Amniotic epithelial cell (primary cell): ENCODE measurements at places on chromosomes 12 and 14.

DNA sequence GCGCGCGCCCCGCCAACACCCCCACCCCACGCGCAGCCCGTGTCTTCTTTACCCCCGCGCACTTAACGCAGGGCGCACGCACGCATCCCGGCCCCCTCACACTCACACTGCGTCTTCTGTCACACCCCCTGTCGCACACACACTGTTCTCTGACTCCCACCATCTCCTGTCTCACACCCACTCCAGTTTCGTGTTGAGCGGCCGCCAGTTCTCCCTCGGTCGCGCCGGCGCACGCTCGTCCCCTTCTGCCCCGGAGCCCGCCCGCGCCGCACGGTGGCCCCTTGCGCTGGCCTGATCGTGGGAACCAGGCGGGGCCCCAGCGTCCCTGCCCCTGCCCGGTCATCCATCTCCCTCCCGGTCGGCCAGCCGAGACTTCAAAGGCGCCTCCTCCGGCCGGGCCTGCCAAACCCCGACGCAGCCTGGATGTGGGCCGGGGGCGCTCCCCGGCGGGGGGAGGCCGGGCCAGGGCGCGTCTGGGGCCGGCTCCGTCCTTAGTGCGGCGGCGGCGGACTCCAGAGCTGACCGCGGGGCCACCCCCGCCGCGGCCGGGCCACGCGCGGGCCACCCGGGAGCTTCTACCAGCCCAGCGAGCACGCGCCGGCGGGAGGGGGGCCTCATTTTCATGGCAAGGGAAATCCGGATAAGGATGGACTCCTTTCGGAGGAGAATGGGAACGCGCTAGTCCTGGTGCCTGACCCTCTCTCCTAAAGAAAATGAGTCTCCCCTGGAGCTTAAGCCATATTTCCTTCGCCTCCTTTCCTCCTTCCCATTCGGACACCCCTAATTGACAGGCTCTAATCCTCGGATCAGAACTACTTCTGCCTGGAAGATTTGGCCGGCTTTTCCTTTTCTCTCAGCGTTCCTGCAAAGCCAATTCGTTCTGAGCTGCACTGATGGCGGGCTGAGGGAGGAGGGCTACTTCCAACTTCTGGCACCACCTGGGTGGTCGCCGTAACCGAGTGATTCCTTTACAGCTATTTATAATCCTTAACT lies 82.0 kb upstream of the HMGA2 start:
- DNase-seq, result peak; percentile 9

GRCh38 chr12:15118955-15119354 lies 102.3 kb downstream of the RERG start:
- no peak for DNase-seq

DNA sequence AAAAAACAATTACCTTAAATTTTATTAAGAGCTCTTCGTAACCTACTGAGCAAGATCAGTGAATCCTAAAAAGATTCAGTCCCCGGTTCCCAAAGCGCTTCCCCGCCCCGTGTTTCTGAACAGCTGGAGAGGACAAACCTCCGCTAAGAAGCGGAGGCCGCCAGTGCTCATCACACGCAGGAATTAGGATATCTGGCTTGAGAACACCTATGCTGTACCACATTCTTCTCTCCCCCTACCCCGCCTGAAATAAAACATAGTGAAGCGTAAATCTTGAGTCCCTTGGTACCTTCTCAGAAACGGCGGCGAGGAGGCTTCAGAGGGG lies 774 bp upstream of the WDR20 start:
- DNase-seq, result no peak

GRCh38 chr14:42535397-42535796 lies 928.7 kb downstream of the LRFN5 start:
- DNase-seq, result no peak

DNA sequence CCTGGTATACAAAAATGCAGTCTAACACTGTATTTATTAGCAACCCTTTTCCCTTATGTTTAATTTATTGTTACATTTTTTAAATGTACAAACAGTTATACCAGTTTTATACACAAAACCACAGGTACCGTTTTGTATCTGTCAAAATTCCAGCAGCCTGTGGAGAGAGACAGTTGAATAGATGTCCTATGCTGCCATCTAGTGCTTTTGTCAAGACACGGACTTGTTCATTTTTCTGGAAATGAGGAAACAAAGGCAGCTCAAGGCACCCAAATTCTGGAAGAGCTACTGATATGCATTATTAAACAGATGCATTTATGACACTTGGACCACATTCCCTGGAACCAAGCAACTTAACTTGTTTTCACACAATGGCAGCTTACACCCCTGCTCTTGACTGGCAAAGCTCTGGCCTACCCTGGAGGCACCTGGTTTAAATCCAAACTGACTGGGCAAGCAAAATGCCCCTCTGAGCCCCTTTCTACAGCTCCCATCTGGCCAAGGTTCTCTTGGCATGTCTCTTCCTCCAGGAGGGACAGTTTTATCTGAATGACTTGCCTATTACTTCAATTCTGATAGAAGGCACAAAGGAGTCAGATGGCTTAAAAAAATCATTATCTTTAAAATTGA lies 286.9 kb upstream of the PRKD1 start:
- DNase-seq, result peak; percentile 82

- DNase-seq, result no peak
Observed at GRCh38 chr14:93033983-93034670, 81.6 kb downstream of the ITPK1 start.

- DNase-seq, result no peak
Observed at GRCh38 chr14:23080474-23080873, 14.5 kb downstream of the ACIN1 start.

GRCh38 chr14:103528146-103528586 lies 830 bp upstream of the TRMT61A start:
- no peak for DNase-seq

DNA sequence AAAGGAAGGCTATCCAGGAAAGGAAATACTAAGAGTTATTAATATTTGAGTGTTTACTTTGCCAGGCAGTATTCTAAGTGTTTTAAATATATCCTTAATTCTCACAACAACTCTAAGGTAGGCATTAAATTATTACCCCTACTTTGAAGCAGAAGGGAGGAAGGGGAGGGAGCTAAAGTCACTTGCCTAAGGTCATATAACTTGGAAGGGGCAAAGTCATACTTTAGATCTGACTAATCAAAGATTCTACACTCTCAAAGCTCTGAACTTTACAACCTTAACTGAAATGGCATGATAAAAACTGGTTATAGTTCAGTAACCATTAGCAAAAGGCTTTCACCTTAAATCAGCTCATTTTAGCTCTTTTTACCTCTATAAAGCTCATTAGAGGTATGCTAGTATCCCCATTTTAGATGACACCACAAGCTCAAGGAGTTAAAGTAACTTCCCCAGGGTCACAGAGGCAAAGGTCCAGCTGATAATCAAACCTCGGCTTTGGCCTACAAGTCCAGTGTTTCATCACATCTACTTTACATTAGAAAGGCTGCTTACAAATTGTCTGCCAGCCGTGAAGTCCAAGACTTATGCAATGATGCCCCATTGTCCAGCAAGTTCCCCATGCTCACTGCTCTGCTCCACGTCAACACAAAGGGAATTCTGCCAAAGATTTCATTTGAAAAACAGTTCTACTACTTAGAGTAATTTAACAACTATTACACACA lies 223.9 kb downstream of the MED13L start:
- DNase-seq, result peak; percentile 93

- no peak for DNase-seq
Observed at GRCh38 chr12:28776913-28777422, 372.1 kb upstream of the FAR2 start.

DNA sequence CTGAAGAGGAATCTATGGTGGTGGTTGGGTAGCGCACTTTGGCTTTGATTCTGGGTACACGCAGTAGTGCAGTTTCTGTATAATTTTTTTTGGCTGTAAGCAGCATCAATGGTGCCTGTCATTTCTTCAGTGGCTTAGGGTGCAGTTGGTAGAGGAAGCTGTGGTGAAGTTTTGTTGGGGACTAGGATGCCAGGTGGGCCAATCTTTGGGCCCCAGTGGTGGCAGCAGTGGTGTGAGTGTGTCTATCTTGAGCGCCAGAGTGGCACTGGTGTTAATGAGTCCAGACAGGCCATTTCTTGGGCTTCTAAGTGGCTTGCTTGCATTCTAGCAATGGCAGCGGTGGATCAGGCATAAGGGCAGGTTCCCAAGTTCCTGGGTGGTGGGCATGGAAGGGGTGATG lies 33.8 kb upstream of the CCND2 start:
- DNase-seq, result no peak

GRCh38 chr12:105330931-105331804 lies 677 bp downstream of the C12orf75 start:
- no peak for DNase-seq

- DNase-seq, result no peak
Observed at GRCh38 chr14:61254808-61255526, 26.2 kb downstream of the TMEM30B start.

- DNase-seq, result no peak
Observed at GRCh38 chr12:62351326-62351725, 91.1 kb downstream of the USP15 start.

GRCh38 chr12:47303207-47303606 lies 223.4 kb upstream of the AMIGO2 start:
- peak; percentile 36 for DNase-seq
